Pulmonary artery endothelial cell (primary cell): ENCODE measurements at places on chromosomes 6 and 20.

DNA sequence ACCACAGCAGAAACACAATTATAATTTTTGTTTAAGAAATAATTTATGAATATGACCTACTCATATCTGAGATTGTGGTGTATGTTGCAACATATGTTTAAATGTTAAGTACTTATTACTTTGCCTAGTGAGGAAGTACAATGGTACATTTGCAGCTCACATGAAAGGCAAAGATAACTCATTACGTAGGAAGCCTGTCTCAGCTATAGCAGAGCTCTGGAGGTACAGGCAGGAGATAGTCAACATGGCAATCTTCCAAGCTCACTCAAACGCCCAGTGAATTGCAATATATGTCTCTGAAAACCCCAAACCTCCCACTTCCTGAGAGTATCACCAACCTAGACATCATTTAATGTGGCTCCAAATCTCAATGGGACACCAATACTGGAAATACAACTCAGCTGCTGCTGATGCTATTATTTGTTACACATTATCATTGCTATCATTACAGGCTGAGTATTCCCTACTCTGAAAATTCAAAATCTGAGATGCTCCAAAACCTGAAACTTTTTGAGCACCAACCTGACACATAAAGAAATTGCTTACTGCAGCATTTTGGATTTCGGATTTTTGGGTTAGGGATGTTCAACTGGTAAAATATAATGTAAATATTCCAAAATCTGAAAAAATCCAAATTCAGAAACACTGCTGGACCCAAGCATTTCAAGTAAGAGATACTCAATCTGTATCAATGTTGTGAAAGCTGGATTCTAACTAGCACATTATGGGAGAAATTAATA, 25.1 kb upstream of the GSTA4 start:
- DNase-seq = no peak

DNA sequence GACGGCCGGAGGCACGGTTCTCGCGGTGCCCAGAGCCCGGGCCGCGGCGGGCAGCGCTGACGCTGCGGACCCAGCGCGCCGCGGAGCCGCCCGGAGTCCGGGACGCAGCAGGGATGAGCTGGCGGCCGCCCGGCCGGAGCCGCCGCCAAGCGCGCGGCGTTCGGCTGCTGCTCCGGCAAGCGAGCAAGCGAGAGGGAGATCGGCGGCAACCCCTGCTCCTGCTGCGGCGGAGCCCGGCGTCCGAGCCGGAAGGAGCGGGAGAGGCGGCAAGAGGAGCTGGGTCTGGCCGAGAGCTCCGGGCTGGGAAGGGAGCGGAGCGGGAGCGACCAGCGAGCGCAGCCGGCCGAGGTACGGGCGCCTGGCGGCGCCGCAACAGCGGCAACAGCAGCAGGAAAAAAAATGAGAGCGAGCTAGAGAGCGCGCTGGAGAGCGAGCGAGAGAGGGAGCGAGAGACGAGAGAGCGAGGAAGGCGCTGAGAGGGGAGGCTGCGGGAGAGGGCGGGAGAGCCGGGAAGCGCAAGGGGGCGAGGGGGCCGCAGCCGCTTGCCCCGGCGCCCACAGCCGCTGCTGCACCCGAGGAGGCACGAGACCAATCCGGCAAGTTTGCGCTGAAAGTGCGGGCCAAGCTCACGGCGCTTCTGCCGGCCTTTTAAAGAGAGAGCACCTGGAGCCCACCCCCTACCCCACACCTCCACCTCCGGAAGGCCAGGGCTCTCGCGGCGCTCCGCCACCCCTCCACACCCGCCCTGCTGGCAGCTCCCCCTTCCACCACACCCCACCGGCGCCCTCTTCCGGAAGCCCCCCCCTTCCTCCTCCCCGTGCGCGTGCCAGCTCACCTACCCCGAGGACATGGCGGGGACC, 496 bp downstream of the GRM4 start:
- no peak for DNase-seq

- DNase-seq = no peak
These were observed 1.9 kb upstream of the IGF2R start for GRCh38 chr6:159966981-159967380.

DNA sequence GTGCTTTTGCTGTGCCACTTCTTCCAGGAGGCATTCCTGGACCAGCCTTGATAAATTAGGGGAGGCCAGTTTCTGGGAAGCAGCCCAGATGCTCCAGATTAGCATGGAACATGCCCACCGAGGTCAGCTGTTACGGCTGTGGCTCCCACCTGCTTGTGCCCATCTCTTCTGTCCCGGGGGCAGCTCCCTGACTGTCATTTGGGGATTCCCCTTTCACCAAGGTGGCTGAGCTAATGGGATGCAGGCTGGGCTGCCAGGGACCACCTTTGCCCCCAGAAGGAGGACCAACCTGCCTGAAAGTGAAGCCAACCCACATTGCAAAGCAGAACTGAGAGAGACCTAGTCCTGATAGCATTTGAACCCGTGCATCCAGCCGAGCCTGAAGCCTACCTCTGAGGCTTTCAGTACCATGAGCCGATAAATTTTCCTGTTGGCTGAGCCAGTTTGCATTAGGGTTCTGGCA, 85.3 kb downstream of the PTPN1 start:
- DNase-seq = no peak

- no peak for DNase-seq
These were observed 86.6 kb downstream of the GCLC start for GRCh38 chr6:53458105-53458866.

- DNase-seq = no peak
These were observed 62.7 kb downstream of the EDN3 start for GRCh38 chr20:59363101-59363500.

DNA sequence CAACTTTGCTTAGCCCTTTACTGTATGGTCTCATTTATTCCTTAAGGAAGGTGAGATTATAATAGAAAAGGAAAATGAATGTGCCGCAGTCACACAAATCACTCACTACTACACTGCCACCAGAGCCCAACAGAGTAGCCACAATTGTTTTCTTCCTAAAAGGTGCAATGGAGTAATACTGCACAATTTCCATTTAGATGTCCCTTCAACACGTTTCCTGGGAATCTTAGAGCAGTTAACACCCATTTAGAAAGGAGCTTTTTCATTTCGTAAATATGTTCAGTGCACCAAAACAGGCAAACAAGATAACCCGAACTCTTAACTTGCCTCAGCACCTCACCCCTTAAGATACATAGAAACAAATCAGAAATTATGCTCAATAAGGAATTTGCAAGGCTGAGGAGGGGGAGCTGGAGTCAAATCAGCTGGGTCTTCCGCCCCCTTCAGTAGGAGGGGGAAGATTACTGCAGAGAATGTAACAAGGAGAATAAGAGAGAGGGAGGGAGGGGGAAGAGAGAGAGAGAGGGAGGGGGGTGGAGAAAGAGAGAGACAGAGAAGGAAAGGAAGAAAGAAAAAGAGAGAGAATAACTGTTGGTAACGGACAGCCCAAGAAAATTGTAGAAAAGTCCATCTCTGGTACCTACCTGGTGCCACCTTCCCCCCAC, 155.5 kb downstream of the BCAS1 start:
- DNase-seq = no peak

GRCh38 chr6:3133515-3133914, 15.0 kb downstream of the BPHL start:
- no peak for DNase-seq

DNA sequence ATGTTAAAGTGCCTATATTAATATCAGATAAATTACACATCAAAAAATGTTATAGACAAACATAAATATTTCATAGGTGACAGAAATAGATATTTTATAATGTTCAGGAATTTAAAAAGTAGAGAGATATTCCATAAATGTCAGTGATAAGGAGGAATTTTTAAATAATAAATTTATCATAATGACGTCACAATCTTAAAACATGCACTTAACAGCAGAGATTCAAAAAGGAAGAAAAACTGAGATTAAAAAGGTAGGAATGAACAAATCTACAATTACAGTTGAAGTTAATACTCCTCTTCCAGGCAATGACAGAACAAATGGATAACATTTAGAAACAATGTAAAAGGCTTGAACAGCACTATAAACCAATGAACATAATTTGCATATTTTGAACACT, 345.4 kb upstream of the NOX3 start:
- no peak for DNase-seq

DNA sequence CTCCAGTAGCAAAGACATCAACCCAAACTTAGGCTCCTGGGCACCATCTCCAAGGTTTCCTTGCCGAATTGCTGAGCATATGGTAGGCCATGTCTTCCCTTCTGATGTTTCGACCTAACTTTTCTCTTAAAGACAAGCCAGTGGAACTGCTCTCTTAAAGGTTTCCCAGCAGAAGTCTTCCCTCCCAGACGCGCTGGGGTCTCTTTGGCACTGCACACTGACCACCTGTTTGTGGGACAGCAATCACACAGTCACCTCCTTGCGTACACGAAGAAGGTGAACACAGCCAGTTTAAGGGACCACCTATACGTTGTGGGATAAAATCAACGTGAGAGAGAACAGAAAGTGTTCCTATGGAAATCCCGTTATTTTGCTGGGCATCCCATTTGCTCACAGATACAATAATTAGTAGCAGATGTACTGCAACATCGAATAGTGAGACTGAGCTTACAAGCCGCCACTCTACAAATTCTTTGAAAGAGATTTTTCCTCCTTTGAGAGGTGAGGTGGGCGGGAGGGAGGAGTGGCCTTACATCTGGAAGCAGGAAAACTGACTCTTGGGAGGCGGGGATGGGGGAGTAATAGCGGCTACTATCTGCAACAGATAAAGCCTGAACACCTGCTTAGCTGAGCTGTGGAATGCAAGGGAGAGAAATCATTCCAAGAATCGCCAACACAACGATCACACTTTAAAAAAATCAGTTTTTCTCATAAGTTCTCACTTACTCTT, 9.9 kb downstream of the GRIK2 start:
- no peak for DNase-seq

DNA sequence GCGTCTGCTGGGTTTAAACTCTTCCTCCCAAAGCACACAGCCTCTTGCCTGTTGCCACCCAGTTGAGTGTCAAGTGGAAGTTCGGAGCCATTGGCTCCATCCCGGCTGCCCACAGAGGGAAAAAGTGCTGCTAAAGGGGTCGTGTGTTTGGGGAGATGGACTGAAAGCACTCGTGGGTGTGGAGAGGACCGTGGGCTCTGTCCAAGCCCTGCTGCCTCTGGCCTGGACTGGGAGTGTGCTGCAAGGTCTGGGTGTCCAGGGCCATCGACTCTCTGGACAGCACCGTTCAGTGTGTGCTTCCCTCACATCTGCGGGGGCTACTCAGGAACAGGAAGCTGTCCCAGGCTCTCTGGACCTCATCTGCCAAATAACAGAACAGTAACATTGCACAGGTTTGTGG, 269.3 kb downstream of the DLL1 start:
- no peak for DNase-seq

DNA sequence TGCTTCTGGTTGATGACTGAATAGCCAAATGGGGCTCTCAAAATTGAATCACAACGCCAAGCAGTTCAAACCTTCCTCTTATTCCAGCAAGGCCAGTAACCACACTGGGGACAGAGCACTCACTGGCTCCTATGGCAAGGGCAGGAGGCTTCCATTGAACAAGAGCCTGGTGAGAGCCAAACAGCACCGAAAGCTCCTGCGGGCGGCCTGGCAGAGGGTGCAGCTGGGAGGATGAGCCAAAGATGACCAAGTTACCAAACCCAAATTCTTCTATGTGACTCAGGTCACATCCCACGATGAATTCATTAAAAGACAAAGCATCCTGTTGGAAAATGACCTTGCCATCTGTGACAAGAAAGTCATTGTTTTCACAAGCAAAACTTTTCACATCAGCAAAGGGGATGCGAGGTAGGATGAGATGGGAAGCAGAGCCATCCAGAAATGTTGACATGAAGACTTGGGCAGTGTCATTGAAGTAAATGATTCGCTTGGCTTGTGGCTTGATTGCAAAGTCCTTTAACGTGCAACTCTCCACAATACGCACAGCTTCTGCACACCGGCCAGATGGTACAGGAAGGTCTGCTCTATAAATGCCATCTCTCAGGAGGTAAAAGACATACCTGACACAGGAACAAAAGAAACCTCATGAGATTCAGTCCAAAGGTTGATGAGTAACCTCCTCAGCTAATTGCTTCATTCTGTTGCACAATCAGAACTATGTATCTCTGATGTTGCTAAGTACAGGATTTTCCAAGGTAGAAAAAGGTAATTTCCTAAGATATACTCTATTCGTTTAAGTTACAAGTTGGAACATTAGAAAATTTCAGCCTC, 36.3 kb downstream of the ROS1 start:
- no peak for DNase-seq

DNA sequence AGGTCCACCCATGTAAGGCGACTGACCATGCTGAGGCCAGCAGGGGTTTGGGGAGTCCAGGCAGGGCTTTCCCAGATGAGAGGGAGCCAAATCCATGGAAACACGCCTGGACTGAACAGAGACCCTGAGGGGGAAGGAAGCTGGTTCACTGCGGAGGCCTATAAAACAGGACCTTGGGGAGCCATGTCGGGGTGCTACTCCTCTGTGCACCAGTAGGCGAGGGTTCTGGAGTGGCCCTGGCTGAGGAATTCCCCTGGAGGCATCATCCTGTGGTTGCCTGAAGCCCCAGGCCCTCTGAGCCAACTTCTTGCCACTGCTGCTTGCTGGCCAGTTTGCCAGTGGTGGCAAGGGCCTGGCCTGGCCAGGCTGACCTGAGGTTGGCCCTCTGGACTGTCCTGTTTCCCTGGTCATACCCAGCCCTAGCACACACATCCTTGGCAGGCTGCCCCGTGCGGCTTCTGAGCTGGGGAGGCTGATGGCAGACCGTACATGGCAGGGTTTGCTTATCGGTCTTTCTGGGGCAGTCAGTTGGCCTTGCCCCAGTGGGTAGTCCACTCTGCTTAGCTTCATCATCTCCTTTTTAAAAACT, 2.2 kb upstream of the LRRN4 start:
- DNase-seq = no peak

- no peak for DNase-seq
These were observed 132.5 kb downstream of the PREX1 start for GRCh38 chr20:48695255-48695654.

GRCh38 chr6:149340200-149340599, 22.7 kb downstream of the TAB2 start:
- DNase-seq = no peak

DNA sequence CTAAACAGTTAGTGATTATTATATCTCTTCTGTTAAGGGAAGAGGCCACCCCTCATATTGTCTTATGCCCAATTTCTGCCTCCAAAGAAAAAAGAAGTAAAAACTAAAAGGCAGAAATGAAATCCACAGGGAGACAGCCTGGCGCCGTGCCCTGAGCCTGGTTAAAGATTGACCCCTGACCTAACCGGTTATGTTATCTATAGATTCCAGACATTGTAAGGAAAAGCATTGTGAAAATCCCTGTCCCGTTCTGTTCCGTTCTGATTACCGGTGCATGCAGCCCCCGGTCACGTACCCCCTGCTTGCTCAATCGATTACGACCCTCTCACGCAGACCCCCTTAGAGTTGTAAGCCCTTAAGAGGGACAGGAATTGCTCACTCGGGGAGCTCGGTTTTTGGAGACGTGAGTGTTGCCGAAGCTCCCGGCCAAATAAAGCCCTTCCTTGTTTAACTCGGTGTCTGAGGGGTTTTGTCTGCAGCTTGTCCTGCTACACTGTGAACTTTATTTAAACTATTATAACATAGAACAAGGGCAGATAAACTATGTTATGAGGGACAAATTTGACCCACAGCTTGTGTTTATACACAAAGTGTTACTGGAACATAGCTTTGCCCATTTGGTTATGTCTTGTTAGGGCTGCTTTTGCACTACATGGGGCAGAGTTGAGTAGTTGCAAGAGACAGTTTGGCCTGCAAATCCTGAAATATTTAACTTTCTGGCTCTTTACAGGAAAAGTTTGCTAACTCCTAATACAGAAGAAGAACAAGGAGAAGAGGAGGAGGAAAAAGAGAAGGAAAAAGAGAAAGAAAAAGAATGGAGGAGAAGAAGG, 49.6 kb downstream of the CD24 start:
- DNase-seq = no peak
